ENCODE measurements at places on chromosomes 1 and 21. TPM values are rescaled to one million over a fixed set of nuclear protein-coding genes. Genes with fewer than 3 reads are reported as not detected.

Gene ORC1
- total RNA-seq: 42.4 TPM

Gene OR11L1
- total RNA-seq: not detected

Gene RIMKLA
- 18.0 TPM for total RNA-seq

Gene SLAMF6
- total RNA-seq: 55.2 TPM

Gene GJA5
- total RNA-seq: not detected

Gene NBPF20
- total RNA-seq: 1.4 TPM

Gene OR2L5
- total RNA-seq: 0.16 TPM

Gene INKA2
- 1.4 TPM for total RNA-seq

Gene RIPK4
- 0.52 TPM for total RNA-seq

Gene VAMP3
- total RNA-seq: 20.4 TPM

Gene APOBEC4
- total RNA-seq: not detected

Gene GNG4
- total RNA-seq: 0.75 TPM

Gene DEDD
- total RNA-seq: 40.1 TPM

Gene WNT9A
- not detected for total RNA-seq

Gene TARBP1
- 49.5 TPM for total RNA-seq

Gene TEKT2
- 0.27 TPM for total RNA-seq

Gene S100A4
- total RNA-seq: 368 TPM

Gene UBE4B
- 44.4 TPM for total RNA-seq

Gene SH2D5
- total RNA-seq: 0.66 TPM

Gene CCDC24
- 1.8 TPM for total RNA-seq

Gene RNPEP
- 43.8 TPM for total RNA-seq

Gene KRTAP19-5
- not detected for total RNA-seq

Gene ALX3
- not detected for total RNA-seq

Gene SPTA1
- total RNA-seq: not detected

Gene SLC45A3
- 0.57 TPM for total RNA-seq

Gene STYXL2
- total RNA-seq: not detected

Gene CAMTA1
- total RNA-seq: 50.4 TPM

Gene RCSD1
- 65.6 TPM for total RNA-seq

Gene E2F2
- 23.2 TPM for total RNA-seq

Gene PSRC1
- total RNA-seq: 20.5 TPM

Gene SHISAL2A
- total RNA-seq: 12.6 TPM

Gene FAAH
- 5.7 TPM for total RNA-seq

Gene RIIAD1
- total RNA-seq: not detected

Gene RGS7
- total RNA-seq: not detected

Gene S100A3
- total RNA-seq: not detected

Gene LINGO4
- not detected for total RNA-seq
